ENCODE measurements at places on chromosomes 2 and 18.

DNA sequence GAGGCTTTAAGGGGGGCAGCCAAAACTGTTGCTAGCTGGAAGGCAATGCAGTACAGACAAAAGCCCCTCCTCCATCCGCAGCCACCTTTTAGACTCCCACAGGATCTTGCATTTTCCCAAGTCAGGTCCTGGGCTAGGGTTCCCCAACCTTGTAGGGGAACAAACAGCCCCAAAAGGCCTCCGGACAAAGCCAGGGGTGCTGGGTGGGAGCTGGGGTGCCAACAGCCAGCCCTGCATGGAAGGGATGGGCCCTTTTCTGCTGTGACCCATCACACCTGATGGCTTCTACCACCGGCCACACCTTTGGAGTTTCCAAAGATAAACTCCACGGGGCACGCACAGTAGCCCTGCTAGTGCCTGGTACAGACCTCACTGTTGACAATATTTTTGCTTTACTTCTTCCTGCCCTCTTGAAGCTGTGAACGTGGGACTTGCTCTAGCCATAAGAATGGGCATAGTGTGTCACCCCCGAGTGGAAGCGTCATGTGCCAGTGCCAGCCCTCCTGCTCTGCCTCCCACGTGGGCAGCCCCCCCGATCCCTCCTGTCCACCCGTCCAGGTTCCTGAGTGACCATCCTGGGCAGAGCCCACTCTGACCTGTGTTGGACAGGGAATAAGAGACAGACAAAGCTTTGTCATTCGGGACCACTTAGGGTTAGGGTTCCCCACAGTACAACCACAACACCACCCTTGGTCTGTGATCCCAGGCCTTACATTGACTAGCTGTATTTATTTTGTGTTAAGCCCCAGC is 18.8 kb downstream of the TUBB6 start:
- peak; percentile 6 for ATAC-seq

- no peak for ATAC-seq
Measured at GRCh38 chr2:227238238-227239237, 74.1 kb downstream of the COL4A3 start.

DNA sequence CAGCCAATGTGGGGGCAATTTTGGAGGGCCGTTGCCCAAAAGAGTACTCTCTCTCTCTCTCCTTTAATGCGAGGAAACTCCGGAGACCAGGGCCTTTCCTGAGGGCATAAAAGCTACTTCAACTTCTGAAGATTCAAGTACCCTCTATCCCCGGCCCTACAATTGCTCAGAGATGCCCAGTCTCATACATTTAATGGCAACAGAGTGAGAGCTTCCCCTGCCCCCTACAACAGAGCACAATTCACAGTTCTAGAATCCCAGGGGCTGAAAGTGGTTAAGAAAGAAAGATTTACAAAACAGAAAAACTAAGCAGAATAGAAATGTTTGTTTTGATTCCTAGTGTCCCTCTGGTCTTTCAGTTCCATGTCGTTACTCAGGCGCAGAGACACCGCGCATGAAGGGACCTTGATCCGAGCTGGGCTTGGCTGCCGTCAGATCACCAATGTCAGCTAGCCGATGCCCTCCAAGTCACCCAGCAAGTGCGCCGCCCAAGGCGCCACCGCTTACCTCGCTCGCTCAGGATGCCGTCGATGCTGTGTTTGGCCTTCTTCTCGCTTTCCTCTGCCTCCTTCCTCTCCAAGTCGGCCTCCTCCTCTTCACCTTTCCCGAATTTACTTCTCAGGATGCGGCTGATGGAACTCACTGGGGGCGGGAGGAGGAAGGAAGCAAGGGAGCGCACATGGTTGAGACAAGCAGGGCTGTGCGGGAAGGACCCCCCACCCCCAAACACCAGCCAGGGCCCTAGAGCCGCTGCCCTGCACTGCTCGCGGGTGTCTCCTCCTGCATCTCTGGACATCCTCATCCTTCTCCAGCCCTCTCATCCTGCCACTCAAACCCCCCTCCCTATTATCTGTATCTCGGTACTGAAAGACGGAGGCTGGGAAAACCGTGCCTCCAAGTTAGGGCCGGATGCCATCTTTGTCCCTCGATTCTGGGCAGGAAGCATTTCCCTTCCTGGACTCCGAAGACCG is 4.9 kb downstream of the PAX3 start:
- ATAC-seq = no peak

DNA sequence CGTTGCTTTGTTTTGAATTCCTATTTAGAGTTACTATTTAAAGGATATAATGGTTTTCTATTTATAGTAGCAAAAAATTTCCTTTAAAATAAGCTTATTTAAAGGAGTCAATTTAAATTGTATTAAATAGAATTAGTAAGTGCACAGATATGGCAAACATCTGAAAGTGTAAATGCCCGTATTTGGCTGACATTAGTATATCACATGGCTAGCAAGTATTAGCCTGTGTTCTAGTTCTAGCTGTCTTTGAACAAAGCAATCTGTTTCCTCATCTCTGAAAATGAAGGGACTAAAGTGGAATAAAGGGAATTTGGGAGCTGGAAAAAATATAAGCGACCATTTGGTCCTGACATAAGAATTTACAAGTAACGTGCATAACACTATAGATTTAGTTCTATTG is 32.2 kb downstream of the PELI1 start:
- no peak for ATAC-seq

GRCh38 chr2:73266061-73266901 is 18.0 kb downstream of the FBXO41 start:
- peak; percentile 97 for ATAC-seq

DNA sequence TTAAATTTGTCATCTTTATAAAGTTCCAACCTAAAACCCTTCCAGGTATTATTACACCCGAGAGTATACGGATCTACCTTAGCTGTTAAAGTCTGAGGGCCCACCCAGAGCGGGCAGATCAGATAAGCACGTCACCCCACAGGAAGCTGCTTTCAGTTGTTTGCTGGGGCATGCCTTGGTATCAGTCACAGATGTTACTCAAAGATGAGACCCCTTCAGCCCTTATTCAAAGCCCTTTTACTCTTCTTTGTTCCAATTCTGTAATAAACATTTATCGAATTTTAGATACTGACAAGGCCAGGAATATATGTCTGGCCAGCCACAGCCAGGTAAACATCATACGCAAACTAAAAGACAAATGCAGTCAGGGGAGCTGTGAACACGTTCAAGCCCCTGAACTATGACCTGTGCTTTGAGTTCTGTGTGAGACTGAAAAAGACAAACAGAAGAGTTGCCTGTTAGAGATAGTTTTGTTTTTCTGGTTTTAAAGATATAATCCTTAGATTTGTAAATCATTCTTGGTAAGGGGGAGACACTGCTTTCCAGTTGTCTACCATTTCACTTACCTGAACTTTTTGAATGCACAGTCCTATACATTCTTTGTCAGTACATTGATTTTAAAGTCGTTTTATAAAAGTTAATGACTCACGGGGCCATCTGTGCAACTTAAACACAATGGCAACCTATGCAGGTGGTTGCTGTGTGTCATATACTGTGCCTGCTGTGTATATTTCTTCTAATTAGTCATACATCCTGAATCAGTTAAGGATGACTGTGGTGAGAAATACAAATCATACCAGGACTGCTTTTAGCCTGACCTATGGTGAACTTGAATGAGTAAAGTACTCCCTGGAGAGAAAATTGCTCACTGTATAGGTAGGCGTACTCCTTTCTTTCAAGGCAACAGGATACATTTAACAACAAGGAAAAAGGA is 100.5 kb upstream of the ITPRID2 start:
- ATAC-seq = peak; percentile 73

- peak; percentile 71 for ATAC-seq
Measured at GRCh38 chr2:201432038-201432620, 19.1 kb downstream of the TRAK2 start.

GRCh38 chr2:148594216-148594615 is 50.3 kb upstream of the EPC2 start:
- ATAC-seq = no peak

GRCh38 chr2:109719871-109720270 is 74.2 kb upstream of the RGPD5 start:
- no peak for ATAC-seq

DNA sequence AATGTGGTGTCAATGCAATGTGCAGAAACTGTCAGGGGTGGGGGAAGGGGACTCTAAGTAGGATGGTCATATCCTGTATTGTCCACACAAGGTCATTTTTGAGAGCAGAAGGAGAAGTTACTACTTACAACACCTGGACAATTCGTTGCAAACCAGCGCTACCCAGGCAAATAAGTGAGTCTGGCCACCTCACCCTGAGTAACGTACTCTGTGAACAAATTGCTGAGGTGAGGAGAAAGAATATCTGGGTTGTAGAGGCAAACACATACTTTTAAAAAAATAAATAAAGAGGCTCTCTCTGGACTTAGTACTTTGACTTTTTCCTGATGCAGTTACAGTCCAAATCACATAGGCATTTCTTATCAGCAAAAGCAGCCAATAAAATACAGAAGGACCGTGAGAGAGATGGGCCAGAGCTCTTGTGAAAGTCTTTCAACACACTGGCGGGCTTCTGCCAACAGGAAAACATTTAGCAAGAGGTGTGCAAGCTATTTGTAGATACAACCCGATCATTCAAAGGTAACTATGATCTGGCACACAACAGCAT is 268.2 kb upstream of the ID2 start:
- no peak for ATAC-seq

DNA sequence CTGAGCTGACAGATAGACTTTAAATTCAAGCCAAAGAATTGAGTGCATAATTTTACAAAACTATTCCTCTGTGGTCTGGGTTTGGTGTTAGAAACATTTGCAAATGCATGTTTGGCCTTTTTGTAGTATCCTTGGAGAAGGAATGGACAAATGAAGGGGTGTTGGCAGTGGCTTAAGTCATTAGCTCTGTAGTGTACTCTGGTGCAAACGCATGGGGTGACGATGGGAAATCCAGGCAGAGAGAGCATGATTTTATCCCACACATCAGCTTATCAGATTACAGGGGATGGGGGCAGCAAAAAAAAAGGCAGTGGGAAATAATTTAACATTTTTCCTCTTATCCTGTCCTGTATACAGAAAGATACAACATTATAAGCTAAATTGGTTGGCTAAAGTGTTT is 320.6 kb downstream of the ZNF516 start:
- peak; percentile 95 for ATAC-seq

GRCh38 chr2:132550946-132551345 is 119.1 kb downstream of the LYPD1 start:
- ATAC-seq = no peak

GRCh38 chr2:86225581-86225980 is 26.3 kb downstream of the MRPL35 start:
- ATAC-seq = no peak

GRCh38 chr2:19806131-19806530 is 95.7 kb downstream of the TTC32 start:
- ATAC-seq = no peak

GRCh38 chr18:77524909-77525308 is 275.3 kb downstream of the GALR1 start:
- ATAC-seq = no peak

DNA sequence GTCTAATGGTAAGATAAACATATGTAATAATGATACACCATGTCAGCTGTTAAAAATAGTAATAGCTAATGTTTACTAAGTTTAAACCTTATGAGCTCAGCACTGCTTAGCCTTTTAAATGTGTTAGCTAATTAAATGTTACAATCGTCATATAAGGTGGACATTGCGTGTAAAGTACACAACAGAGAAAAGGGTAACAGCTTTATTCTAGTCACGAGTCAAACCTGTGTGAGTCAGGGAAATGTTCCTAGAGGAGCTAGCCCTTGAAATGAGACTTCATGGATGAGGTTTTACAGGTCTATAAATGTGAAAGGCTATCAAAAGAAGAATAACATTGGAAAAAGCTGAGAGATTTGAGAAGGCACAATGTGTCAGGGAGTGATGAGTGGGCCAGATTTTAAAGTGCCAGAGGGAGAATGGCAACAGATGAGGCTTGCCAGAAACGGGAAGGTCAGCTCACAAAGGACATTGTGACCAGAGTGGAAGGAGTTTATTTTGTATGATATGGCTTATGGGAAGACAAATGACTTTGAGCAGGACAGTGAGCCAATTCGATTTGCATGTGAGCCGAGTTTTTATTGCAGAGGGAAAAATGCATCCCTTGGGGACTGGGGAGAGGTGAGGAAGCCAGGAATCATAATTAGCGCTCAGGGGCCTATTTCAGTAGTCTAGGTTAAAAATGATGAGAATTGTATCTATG is 276.3 kb downstream of the CTNNA2 start:
- peak; percentile 59 for ATAC-seq

- peak; percentile 36 for ATAC-seq
Measured at GRCh38 chr2:237702441-237703391, 75.3 kb downstream of the LRRFIP1 start.

- ATAC-seq = peak; percentile 30
Measured at GRCh38 chr2:86703704-86704361, 16.3 kb upstream of the RMND5A start.

DNA sequence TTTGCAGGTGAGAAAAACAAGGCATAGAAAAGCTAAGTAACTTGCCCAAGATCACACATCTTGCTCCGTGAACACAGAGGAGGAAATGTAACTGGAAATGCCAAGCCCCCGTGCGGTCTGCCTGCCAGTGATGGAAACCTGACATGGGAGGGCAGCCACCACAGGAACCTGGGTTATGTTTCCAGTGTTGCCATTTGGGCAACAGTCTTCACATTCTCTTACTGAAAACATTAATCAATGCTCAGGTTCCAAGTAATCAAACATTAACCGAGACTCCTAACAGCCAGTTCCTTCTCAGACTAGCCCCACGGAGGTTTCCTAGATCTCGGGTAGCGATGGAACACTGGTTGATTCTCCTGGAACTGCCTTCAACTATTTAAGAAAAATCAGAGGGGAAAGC is 2.5 kb downstream of the TGFA start:
- no peak for ATAC-seq

GRCh38 chr2:233270366-233270765 is 18.9 kb downstream of the ATG16L1 start:
- ATAC-seq = no peak

Measured in motor neuron (in vitro differentiated cells).